Putamen (tissue), 1 donor: ENCODE measurements at places on chromosomes 5 and 9.
A peak's percentile ranks its signal among the peaks of the same experiment; 100 is the strongest.

DNA sequence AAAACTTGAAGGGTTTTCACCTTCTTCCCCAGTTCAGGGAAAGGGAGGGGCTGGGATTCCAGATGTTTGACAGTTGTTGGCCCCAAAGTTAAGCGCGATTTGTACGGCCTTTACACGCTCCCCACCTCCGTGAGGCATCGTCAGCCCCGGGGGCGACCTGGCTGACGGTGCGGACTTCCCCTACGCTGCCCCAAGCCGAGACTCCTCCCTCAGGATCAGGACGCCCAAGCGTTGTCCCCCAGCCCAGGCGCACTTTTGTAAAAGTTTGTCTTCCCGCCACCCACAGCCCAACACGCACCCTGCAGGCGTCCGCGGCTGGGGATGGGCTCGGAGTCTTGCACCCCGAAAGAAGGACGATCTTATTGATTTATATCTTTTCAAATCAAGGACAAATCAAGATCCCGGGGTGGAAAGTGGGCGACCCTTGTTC is 713 bp downstream of the MOB3B start:
- DNase-seq = peak; percentile 54

DNA sequence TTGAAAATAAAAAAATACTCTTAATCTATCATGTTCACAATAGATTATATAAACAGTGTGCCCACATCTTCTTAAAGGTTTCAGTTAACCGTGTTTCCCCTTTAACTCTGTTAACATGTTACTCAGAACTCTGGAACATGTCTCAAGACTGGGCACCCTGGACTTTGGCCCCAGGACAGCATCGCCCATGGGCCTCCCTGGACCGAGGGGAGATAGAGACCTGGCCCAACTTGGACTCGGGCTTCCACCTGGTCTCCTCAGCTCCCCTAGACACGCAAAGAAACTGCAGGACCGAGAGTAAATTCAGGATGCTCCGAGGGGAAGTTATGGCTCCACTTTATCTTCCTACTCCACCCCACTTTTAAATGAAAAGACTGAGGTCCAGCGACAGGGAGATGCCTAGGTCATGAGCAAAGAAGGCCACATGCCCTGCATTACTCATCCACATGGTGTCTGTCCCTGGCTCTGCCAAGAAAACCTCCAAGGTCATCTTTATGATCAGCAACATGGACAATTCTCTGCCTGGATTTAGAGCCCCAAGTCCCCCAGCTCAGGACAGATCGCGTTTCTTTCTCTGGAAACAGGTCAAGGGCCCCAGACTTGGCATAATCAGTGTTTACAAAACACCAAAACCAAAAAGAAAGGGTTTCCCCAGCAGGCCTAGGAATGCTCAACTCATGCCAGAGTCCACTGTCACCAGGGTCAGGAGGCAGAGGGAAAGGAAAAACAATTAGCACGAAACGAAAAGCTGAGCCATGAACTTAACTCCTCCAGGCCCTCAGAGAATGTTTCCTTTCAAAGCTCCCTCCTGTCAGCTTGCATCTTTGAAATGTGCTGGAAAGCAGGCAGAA is 17.4 kb downstream of the GPX3 start:
- peak; percentile 20 for DNase-seq

DNA sequence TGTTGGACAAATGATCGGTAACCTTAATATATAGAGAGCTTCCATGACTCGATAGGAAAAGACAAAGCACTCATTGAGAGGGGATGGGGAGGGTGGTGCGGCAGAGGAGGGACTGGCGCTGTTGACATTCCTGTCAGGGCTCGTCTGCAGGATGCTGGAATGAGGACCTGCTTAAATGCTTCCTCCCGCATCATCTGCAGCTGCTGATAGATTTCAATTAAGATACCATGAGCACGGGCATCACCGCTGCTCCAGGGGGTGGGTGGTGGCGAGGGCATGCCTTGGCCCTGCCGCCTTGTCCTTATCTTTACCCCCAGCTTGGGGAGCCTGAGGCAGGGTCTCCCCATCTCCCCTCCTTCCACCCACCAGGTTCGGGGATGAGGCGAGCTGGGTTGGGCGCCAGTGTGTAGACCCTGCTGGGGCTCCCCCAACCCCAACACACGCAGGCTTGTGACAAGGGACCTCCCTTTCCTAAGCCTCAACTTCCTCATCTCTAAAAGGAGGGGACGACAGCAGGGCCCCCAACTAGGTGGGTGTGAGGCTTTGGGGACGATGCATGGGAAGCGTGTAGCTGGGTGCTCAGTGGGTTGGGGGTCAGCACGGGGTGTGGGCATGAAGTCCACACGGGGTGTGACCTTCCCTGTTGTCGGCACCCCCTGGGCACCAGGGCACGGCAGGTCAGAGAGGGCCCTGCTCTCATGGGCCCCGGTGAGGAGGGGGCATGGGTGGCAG is 11.7 kb upstream of the QRFP start:
- DNase-seq = no peak

GRCh38 chr5:175677571-175677970 is 19.7 kb downstream of the HRH2 start:
- DNase-seq = no peak

GRCh38 chr9:130675396-130675795 is 11.0 kb downstream of the PRDM12 start:
- no peak for DNase-seq

DNA sequence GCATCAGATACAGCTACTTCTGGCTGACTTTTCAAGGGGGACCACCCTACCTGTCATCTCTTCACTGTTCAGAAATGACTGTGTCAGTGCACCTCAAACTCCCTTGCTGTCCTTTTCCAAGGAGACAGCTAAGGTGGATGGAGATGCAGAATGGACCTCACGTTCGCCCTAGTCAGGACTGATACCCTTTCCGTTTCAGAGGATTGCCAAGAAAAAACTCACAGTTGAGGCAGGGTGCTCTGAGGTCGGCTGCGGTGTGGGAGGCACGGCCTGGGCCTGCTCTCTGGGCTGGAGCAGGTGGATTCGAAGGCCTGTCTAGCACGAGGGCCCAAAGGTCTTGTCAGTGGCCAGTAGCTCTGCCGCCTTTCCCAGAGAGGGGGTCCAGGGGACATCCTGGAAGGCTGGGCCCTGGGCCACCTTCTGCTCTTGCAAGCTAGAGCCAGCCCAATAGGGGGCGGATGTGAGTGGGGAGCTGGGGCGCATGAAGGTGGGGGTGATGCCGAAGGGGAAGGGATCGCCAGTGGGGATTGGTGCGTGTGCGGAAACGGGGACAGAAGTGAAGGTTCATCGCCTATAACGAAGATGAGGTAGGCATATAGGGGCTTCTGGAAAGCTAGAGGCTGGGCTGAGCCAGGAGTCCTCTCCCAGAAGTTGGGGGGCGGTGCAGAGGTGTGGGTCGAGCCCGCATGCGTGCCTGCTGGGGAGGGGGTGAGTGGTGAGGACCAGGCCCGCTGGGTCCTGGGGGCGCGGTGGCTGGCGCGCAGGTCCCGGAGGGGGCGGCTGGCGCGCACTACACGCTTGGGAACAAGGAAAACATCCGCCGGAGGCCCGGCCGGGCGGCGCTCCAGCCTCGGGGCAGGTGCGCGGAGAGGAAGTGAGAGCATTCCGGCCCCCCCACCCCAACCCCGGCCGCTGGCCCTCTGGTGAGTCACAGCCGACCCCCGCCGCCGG is 2.5 kb upstream of the MSMP start:
- peak; percentile 58 for DNase-seq

DNA sequence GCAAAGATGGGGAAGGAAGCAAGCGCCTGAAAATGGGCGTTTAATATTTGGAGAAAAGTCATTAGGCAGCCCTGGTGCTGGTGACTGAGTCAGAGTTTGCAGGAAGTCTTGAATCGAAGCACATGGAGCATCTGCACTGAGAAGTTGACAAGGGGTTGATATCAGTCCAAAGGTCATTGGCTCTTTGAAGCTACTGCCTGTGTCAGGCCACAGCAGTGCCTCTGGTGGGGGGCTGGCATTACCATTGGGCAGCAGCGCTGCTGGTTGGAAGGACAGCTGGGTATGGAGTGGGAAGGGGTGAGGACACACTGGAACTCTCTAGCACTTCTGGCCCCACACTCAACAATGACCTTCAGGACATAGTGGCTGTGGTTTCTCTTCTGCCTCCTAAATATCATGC is 150.4 kb upstream of the ERCC6L2 start:
- DNase-seq = no peak

DNA sequence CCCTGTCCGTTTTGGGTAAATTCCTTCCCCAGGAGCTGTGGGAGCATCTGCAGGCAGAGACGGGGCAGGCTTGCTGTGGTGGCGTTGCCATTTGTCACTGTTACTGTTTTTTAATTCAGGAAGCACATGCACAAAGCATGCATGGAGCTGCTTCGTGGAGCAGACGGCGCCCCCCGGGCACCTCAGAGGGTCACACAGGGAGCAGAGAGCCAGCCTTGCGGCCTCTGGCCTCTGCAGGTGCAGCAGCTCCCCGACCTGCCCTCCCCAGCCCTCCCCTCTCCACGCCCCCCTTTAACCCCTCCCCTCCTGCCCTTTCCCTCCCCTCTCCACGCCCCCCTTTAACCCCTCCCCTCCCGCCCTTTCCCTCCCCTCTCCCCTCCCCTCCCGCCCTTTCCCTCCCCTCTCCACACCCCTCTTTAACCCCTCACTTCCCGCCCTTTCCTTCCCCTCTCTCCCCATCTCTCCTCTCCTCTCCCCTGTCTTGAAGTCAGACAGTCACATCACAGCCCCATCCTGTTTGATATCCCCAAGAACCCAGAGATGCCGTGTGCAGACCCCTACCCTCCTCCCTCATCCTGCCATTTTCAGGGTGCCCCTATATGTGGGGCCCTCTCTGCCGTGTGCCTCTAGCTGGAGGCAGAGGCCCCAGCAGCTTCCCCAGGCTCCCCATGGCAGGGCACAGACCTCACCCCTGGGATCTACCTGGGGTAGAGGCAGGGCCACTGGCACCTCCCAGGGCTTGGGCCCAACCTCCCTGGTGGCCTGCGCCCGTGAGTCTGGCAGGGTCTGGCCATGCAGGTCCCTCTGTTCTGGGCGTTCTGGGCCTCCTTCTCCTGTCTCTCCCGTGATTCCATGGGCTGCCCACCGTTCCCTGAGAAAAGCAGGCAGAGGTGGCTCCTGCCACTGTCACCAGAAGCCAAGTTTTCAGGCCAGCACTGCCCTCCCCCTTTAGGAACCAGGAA is 29.6 kb upstream of the UBAC1 start:
- peak; percentile 53 for DNase-seq

GRCh38 chr5:57841676-57842363 is 359.2 kb upstream of the ACTBL2 start:
- no peak for DNase-seq

DNA sequence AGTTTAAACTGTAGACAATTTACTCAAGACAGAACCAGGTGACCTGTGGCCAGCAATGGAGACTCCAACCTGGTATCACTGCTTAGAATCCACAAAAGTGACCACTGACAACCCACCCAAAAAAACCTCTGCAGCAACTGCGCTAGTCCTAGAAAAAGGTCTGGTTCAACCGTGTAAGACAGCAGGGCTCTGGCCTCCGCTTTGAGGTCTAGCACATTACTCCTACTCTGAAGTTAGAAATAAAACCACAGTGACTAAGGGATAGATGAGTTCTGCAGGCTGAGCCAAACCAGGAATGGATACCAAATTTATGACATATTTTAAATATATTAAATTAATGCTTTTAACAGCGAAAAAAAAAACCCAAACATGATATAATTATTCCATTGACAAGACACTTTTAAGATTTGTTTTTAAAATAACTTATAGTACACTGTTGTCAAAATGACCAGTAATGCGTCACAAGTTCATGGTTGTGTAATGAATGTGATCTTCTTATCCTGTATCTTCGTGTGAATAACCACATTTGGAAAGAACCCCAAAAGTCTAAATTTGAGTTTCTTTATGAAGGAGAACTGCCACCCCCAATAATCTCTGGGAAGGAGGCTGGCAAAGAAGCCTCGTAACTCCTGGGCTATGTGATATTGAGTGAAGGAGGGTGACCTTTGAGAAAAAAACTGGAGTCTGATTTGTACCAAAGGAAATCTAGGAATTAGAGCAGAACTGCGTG is 101.9 kb upstream of the SLC44A1 start:
- no peak for DNase-seq

DNA sequence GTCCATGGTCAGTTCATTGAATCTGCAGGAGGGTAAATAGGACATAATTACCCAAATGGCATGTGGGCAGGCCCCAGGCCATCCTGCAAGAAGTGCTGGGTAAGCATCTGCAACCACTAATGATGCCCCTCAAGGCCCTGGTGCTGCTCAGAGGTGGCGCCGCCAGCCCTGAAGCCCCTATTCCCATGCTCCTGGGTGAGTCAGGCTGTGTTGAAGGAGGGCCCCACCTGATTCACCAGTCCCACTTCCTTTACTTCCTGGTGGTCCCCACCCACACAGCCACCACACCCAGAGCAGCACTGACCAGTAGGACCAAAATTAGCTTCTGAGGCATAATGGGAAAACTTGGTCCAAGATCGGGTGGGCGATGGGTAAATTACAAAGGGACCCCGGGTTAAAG is 120.4 kb upstream of the SPRY4 start:
- DNase-seq = no peak

DNA sequence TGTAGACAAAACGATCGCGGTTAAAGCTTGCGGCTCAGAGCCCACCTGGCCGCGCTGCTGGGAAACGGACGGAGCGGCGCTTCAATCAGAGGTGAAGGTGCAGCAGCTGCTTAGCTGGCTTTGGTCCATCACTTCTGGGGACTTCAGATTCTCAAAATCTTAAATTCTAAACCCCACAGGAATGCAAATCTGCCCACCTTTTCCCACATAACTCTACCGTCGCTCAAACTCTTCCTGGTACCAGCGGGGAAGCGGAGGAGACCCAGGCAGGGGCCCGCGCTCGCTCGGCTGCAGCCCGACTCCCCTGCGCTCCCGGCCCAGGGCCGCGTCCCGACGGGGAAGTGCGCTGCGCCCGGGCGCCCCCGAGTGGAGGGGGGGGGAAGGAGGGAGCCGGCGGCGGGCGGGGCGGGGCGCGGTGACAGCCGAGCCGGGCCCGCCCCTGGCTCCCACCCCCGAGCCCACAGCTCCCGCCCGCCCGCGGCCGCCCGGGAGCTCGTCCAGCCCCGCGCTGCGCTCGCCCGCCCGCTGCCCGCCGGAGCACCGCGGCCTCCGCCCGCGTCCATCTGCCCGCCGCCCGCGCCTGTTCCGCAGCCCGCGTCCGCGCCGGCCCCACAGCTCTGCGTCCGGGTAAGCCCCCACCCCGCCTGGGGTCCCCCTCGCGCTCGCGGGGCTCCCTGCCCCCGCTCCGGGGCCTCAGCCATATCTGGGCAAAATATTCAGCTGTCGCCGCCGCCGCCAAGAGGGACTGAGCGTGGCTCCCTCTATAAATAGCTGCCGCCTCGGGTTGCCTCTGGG is at the start of gene TMOD1:
Gene TMOD1, plus strand, starts transcription at position 490 of the 795 bp plus-strand sequence. CDS start 22,523 bp downstream, outside the sequence.
- DNase-seq = peak; percentile 86

DNA sequence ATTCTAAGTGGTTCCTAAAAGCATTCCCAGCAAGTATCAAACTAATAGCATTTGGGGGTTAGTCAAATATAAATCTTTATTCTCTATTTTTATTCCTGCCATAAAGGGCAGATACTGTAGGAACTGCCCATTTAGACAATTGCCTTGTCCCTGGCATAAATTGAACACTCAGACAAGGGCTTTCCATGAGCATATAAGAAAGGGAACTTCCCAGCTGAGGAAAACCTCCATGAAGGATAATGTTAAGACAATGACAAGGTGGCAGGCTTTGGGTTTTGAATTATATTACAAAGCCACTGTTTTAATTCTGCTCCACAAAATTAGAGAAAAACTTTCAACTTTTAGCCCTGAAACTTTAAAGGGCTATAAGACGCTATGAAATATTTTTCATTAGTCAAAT is 81.3 kb downstream of the ST8SIA4 start:
- DNase-seq = no peak
